Psoas muscle (tissue), 8 donors: ENCODE measurements at places on chromosomes 5 and 9. TPM values are rescaled to one million over a fixed set of nuclear protein-coding genes. Genes with fewer than 3 reads are reported as not detected.

Gene CCNO
- not detected for polyA plus RNA-seq

Gene HRCT1
- polyA plus RNA-seq = 0.59 TPM

Gene PTGES
- polyA plus RNA-seq = 0.68 TPM

Gene SPATA31D4
- not detected for polyA plus RNA-seq

Gene ZFP37
- 1.0 TPM for polyA plus RNA-seq

Gene CTSV
- polyA plus RNA-seq = 0.42 TPM

Gene FBP1
- 0.83 TPM for polyA plus RNA-seq

Gene RNF14
- 137 TPM for polyA plus RNA-seq

Gene AMBP
- not detected for polyA plus RNA-seq

Gene COL15A1
- polyA plus RNA-seq = 2.9 TPM

Gene UNC5A
- polyA plus RNA-seq = 0.25 TPM

Gene CFAP157
- polyA plus RNA-seq = 0.18 TPM

Gene GARNL3
- 1.7 TPM for polyA plus RNA-seq

Gene TCERG1
- polyA plus RNA-seq = 30.5 TPM

Gene CDC20B
- not detected for polyA plus RNA-seq

Gene FBP2
- polyA plus RNA-seq = 29.8 TPM

Gene GFI1B
- polyA plus RNA-seq = 0.14 TPM

Gene NR5A1
- not detected for polyA plus RNA-seq

Gene CCDC171
- polyA plus RNA-seq = 0.35 TPM

Gene DMRT3
- polyA plus RNA-seq = 0.07 TPM

Gene APBA1
- polyA plus RNA-seq = 0.42 TPM

Gene GTF2H2C
- 18.0 TPM for polyA plus RNA-seq

Gene DMRT2
- 2.7 TPM for polyA plus RNA-seq

Gene MLANA
- 0.03 TPM for polyA plus RNA-seq

Gene SYK
- 0.52 TPM for polyA plus RNA-seq

Gene GADD45G
- polyA plus RNA-seq = 288 TPM

Gene CCL27
- polyA plus RNA-seq = 0.21 TPM

Gene ZNF462
- polyA plus RNA-seq = 6.1 TPM

Gene SRA1
- 78.0 TPM for polyA plus RNA-seq

Gene ZNF367
- 1.0 TPM for polyA plus RNA-seq

Gene LRRC70
- polyA plus RNA-seq = 0.89 TPM

Gene DPYSL3
- polyA plus RNA-seq = 15.0 TPM

Gene SLC46A2
- polyA plus RNA-seq = not detected

Gene TRIM36
- polyA plus RNA-seq = 0.04 TPM

Gene TPD52L3
- polyA plus RNA-seq = not detected

Gene CAVIN4
- 3.5 TPM for polyA plus RNA-seq

Gene PELO
- 26.6 TPM for polyA plus RNA-seq

Gene SMIM23
- not detected for polyA plus RNA-seq

Gene EIF4EBP3
- polyA plus RNA-seq = 43.8 TPM

Gene TTF1
- 33.8 TPM for polyA plus RNA-seq

Gene SDHA
- 160 TPM for polyA plus RNA-seq

Gene PCDHA9
- polyA plus RNA-seq = not detected

Gene ZDHHC11B
- 0.55 TPM for polyA plus RNA-seq

Gene PTGDS
- polyA plus RNA-seq = 37.9 TPM

Gene KCNN2
- 0.20 TPM for polyA plus RNA-seq

Gene GRIN1
- polyA plus RNA-seq = not detected

Gene ZFP2
- 0.48 TPM for polyA plus RNA-seq

Gene TMEM215
- not detected for polyA plus RNA-seq
